Activated T-cell treated with anti-CD3 and anti-CD28 coated beads for 1 hour (primary cell): ENCODE measurements at places on chromosomes 6 and 20.

- no peak for DNase-seq
These were observed 32.5 kb downstream of the AKAP7 start for GRCh38 chr6:131167773-131168172.

DNA sequence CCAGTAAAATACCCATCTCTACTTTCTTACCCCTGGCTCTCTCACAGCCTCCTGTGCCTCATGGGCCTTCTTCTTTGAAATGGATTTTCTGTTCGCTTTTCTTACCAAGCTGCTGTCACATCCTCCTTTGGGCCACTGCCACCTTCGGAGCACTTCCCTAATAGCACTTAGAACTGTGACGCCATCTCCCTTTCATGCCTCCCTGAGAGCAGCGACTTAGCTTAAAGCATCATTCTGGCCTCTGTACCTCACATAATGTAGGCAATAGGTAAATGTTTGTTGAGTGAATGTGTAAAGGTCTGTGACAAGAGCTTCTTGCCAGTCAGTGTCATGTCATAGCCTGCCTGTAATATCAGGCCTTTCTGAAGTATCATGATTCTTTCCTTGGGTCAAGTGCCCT lies 78.8 kb downstream of the ADGRG6 start:
- no peak for DNase-seq

DNA sequence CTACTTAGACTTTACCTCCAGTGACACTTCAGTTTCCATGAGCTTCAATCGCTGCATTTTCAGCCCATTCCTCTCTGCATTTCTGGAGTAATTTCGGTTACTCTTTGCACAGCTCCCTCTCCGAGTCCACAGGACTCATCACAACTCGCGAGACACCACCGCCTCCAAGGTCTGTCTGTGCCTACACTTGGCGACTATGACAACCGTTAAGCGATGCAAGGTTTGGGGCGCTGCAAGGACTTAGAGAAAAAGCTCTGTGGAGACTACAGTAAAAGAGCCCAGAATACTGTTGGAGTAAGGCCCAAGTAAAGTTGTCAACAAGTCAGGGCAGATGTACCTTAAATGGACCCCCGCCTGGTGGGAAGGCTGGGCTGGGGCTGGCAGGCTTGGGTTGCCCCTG lies 95.7 kb upstream of the RPS6KA2 start:
- DNase-seq, result no peak

DNA sequence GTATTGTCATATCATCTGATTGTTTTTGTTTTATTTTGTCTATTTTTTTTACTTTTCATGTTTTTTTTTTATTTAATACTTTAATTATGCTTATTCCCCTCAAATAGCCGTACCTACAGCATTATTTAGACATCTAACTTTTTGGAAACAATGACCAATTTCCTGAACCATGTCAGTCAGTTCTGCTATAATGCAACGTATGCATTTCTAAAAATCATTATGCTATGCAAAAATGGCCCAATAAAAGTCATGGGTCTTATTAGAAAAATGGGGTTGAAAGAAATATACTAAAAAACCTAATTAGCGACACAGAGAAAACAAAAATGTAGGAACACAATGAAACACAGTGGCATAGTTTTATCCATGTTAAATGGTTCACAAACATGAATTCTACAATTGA lies 1454.7 kb downstream of the GRIK2 start:
- no peak for DNase-seq

GRCh38 chr20:9141070-9141469 lies 72.2 kb downstream of the PLCB4 start:
- no peak for DNase-seq

- no peak for DNase-seq
These were observed 156.2 kb downstream of the BTBD9 start for GRCh38 chr6:38483526-38483925.

- DNase-seq, result no peak
These were observed 121.0 kb downstream of the PREX1 start for GRCh38 chr20:48706710-48707365.

GRCh38 chr20:1876975-1877608 lies 18.1 kb upstream of the SIRPA start:
- DNase-seq, result no peak

GRCh38 chr6:128597956-128598355 lies 77.6 kb upstream of the PTPRK start:
- DNase-seq, result no peak

DNA sequence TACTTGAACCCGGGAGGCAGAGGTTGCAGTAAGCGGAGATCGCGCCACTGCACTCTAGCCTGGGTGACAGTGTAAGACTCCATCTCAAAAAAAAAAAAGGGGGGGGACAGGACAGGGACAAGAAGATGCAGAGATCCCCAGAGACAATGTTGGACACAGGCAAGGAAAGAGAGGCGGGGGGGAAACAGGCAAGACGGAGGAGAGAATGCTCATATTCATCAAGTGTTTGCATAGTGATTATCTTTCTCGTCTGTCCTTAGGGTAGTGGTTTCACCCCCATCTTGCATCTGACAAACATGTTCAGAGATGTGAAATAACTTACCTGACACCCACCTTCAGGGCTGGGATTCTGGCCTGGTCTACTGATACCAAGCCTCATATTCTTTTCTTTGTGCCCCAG lies 29.0 kb downstream of the CHMP4B start:
- no peak for DNase-seq

GRCh38 chr20:7859356-7859802 lies 80.9 kb downstream of the HAO1 start:
- DNase-seq, result no peak

DNA sequence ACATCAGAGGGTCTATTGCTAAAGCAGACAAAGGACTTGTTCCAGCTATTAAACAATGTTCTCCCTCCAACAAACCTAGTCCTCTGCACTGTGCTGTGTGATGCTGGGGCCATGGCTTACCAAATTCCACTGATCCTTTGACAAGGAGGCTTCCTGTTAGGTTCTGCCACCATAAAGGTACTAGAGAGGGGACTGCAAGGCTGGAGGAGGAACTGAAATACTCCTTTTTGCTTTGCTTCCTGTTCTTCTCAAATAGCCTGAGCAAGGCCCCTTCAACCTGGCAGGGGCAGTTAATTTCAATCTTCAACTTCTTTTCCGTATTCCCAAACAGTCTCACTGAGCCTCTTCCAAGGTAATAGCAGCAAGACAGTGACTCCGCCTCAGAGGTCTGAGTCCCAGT lies 286.4 kb upstream of the IRAK1BP1 start:
- DNase-seq, result no peak

- no peak for DNase-seq
These were observed 97.7 kb upstream of the VGLL2 start for GRCh38 chr6:117167520-117168271.

DNA sequence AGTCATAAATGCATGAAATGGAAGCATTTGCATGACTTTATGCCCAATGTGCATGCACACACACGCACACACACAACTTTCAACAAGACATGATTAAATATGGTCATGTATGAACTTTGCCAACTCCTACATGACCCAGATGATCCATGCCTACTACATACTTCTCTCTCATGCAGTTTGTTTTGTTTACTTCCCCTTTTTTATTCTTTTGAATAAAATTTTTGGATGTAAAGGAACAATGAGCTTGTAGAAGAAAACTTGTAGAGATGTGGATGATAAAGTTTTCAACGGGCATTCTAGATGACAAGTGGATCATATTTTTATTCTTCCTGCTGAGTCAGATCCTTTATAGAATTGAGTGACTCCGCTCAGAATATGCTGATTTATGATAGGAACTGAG lies 50.8 kb upstream of the AIG1 start:
- DNase-seq, result no peak

GRCh38 chr6:100620085-100620840 lies 155.5 kb upstream of the SIM1 start:
- no peak for DNase-seq

GRCh38 chr6:87922196-87922946 lies 125.3 kb upstream of the SPACA1 start:
- DNase-seq, result no peak

GRCh38 chr6:45633272-45633908 lies 255.7 kb upstream of the SUPT3H start:
- DNase-seq, result no peak

DNA sequence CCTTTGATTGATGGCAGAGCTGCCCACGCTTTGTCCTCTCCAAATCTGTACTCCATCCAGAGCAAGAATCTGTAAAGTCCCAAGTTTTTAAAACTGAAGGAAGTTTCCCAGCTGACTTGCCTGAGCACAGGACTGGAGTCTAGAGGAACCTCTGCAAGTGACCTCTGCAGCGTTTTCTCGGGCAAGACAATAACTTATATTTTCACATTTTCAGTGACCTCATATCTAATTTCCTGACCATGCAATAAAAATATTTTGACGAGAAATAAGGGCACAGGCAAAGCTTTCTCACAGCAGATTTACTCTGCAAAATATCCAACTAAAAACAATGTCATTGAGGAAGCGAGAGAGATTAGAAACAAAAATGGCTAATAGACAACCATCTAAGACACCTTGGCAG lies 185.5 kb upstream of the SNX9 start:
- no peak for DNase-seq

DNA sequence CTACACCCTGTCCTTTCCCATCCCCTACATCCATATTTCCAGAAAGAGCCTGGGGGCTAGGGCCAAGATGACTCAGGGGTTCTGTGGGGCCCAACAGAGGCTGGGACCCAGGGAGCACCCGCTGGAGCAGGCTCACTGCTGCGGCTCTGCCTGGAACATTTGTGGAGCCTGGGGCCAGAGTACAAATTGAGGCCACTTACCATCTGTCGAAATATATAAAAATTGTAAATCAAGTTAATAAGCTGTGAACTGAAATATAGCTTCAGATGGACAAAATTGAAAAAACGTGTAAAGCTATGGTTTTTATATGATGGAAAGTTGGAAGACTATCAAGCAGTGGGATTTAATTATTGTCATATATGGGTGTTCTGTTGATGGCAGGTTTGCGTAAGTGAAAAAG lies 82.9 kb upstream of the ATXN1 start:
- DNase-seq, result no peak

DNA sequence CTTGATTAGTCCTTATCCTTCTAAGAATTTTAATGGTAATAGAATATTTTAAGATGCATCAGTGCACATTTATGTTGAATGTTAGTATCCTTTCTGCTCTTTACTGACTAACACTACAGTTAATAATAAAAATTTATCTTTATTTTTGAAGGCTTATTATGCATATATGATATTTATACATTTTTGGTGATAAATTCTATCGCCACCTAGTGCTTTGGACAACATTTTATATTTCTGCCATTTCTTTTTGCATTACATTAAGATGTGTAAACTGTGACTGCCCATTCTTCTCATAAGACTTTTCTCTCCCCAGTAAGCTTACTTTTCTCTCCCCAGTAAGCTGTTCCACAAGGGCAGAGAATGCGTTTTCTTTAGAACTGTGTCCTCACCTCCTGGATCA lies 252.3 kb downstream of the GRIK2 start:
- DNase-seq, result no peak

DNA sequence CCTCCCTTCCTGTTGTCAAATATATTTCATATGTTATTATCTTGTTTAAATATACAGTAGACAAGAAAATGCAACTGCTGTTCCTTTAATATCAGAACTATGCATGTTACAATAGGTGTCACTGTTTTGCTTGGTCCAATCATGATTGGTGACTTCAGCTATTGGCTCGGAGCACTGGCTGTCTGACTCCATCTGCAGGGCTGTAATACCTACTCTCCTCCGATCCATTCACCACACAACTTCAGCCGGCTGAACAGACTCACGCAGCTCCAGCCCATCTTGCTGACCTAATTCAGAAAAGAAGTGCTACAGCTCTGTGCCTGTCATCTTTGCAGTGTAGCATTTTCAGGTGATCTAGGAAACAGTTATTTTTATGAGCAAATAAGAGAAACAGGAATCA lies at the start of gene BTBD3:
TSS of gene BTBD3 (plus strand) at position 231 of the 400 bp plus-strand sequence. CDS start 383 bp downstream, outside the sequence.
- no peak for DNase-seq

- DNase-seq, result no peak
These were observed 33.8 kb downstream of the BRPF3 start for GRCh38 chr6:36230371-36230770.

DNA sequence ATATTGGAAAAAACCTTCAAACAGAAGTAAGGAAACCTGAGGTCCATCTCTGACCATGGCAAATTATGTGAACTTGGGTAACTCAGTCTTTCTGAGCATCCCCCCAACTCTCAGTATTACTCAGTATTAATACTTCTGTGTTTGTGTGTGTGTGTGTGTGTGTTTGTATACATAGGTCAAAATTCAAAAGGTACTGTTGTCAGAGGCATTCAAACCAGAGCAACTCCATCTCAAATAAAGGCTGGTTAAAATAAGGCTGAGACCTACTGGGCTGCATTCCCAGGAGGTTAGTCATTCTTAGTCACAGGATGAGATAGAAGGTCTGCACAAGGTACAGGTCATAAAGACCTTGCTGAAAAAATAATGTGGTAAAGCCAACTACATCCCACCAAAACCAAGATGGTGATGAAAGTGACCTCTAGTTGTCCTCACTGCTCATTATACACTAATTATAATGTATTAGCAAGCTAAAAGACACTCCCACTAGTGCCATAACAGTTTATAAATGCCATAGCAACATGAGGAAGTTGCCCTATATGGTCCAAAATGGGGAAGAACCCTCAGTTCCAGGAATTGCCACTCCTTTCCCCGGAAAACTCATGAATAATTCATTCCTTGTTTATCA lies 33.3 kb upstream of the SLC22A16 start:
- no peak for DNase-seq

- DNase-seq, result no peak
These were observed 61.9 kb upstream of the KCNG1 start for GRCh38 chr20:51084593-51085377.

DNA sequence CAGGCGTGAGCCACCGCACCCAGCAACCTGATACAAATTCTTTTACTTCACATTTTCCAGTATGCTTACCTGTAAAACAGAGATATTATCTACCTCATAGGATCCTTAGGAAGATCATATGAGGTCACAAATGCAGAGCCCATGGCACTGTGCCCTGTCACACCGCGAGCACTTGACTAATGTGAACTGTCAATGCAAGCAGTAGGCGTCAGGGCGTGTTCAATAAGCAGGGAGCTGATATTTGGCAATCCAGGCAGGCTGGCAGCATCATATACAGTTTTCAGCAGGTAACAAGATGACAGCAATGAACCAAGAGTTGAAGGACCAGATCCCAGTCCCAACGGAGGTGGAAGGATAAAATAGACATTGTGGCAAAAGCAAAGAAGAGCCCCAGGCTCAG lies 14.6 kb upstream of the ARID1B start:
- no peak for DNase-seq

DNA sequence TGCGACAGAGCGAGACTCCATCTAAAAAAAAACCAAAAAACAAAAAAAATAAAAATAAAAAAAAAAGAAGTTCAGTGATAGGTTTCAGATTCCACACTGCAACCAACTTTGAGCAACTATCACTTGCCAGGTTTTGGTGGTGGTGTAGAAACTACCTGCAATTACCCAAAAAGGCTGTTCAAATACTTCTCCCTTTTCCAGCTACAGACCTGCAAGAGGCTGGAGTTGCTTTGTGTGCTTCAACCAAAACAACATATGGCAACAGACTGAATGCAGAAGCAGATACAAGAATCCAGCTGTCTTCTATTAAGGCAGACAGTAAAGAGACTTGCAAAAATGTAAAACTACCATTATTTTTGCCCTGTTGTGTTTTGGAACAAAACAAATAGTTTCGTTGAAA lies 9.3 kb upstream of the BCAS1 start:
- DNase-seq, result no peak
